ENCODE measurements at places on chromosomes 7 and 10. TPM values are rescaled to one million over a fixed set of nuclear protein-coding genes. Genes with fewer than 3 reads are reported as not detected.
A peak's percentile ranks its signal among the peaks of the same experiment; 100 is the strongest.

DNA sequence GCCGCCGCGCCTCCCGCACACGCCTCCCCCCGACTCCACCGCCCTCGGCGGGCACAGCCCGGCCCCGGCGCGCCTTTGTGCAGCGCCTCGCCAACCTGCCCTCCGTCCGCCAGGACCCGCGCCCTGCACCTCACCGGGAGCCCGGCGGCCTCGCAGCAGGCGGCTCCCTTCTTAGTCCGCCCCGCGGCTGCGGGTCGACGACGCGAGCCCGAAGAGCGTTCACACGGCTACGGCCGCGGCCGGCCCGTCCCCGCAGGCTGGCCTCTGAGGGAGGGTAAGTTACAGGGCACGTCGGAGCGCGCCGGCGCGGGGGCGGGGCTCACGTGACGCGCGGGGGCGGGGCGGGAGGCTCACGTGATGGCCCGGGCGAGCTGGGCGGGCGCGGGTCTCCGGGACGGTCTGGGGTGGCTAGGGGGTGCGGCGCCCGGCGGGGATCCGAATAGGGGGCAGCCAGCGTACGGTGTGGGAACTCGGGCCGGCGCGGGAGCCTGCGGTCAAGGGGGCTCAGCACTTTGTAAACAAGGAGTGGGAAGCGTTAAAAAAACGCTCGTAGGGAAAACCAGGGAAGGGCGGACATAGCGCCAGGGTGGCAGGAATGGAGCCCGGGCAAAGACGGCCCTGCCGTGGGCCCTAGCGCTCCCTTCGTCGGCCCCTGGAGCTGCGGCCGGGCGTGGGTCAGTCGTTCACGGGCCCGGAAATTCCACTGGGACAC, at the start of gene ARHGAP12:
ARHGAP12 (minus strand) TSS at position 283 of the 712 bp plus-strand sequence. CDS start 19,976 bp downstream, outside the sequence.
- peak; percentile 69 for DNase-seq

DNA sequence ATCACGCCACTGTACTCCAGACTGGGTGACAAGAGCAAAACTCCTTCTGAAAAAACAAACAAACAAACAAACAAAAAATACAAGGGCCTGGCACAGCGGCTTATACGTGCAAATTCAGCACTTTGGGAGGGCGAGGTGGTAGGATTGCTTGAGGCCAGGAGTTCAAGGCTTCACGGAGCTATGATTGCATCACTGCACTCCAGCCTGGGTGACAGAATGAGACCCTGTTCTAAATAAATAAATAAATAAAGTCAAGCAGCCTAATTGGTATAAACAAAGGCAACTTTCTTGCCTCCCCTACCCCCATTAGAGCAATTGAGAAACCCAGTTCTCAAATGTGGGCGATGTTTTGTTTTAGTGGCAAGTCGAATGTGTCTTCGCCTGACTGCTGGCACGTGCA, 26.3 kb upstream of the KPNA7 start:
- DNase-seq: no peak

DNA sequence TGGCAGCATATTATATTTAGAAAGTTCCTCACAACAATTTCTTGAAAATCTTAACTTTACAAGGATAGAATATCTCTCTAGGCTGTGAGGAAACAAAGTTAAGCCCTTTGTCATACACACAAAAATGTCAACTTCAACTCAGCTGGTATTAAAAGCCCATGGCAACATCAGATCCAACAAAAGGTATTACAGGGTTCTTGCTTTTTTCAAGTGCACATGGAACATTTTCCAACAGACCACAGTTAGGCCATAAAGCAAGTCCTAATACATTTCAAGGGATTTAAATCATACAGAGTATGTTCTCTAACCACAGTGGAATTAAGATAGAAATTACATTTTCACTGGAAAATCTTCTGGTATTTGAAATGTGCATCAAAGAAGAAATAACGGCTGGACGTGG, 71.9 kb upstream of the OIT3 start:
- DNase-seq: no peak

DNA sequence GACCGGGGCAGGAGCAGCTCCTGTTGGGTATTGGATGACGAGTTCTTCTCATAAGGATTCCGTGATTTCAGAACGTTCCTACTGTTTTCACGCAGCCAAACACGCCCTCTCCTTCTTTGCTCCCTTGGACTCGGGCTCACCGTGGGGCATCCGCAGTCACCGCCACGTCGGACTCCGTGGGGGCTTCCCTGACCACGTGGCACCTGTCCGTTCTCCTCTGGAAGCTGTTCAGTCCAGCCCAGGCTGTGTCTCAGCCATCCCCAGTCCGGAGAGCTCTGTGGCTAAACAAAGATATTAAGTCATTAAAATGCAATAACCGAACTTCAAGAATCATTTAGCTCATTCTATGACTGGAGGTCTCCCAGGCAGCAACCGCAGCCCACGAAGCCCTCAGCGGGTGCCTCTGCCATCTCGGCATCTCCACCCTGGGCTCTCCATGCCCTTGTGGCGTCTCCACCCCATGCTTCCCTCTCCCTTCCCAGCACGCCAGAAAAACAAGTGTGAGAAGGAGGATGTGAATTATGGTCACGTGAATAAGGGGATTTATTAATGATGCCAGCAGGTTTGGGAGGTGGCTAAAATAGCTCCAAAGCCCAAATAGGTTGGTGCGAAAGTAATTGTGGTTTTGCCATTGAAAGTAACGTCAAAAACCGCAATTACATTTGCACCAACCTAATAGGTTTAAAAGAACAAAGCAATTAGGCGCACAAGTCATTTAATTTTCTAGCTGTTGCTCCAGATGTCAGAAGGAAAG, 224.6 kb upstream of the PPP2R2D start:
- DNase-seq: no peak

ADAP1 gene
- 10.0 TPM for total RNA-seq

ZNF12 gene
- 22.8 TPM for total RNA-seq

TRPV6 gene
- total RNA-seq: not detected

Data from NCI-H460 (cell line).